ENCODE measurements at places on chromosomes 3 and 15.
A peak's percentile ranks its signal among the peaks of the same experiment; 100 is the strongest.

DNA sequence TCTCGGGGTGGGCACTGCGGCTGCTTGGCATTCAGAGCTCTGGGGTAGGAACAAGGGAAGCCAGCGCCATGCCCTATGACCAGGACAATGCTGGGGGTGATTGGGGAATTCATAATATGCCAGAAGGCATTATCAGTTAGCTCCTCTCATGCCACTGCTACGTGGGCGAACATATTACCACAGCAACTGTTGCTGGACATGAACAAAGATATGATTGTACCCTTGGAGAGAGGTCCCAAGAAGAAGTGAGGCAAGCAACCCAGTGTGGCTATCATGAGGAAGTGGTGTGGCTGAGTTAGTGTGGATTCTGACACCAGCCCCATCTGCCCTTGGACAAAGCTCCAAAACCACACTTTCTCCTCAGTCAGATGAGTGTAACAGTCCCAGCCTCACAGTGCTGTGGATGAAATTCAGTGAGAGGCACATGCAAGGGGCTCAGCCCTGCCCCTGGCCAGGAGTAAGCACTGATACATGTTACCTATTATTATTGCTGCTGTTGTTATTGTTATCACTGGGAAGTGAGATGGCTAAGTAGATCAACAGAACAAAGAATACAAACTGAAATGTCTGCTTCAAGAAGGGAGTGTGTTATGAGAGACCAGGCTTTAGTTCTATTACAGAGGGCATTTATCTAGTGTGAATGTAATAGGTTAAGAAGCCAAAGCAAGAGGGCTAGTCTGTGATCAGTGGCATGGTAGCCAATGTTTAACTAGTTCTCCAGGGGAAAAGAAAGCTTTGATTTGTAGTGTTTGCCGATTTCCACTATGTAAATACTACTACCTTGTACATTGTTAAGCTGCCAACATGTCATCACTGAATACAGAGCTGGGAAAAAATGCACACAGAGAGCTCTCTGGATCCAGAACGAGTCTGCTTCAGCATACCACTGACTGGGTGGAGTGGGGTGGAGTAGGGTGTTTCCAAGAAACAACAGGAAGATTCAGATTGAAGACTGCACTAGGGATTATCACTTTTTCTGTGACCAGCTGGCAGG lies 222.3 kb upstream of the EIF1B start:
- no peak for DNase-seq

GRCh38 chr3:186705882-186706780 lies 11.0 kb upstream of the KNG1 start:
- no peak for DNase-seq

DNA sequence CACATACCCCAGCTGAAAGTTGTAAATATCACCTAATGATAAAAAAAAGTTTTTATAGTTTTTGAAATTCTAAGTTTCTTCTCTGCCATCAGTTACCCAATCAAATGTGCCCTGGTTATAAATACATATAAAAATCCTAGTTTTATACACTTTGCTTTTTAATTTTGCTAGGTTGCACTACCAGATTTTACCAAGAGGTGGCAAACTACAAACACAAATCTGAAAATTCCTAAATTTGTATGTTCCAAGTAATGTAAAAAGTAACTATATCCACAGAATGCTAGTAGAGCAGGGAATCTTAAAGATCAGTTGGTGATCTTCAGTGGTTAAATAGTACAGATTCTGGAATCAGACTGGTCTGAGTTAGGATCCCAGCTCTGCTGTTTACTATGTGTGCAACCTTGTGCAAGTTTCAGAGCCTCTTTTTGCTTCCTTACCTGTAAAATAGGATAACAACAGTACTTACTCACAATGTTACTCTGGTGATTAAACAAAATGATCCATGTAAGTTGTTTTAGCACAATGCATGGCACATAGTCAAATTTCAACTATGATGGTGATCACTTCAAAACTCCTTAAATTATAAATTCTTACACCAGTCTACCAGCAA lies 11.0 kb downstream of the TRPM7 start:
- peak; percentile 45 for DNase-seq

- DNase-seq, result no peak
Observed at GRCh38 chr3:162041622-162042021, 545.0 kb downstream of the OTOL1 start.

GRCh38 chr3:158369279-158369678 lies 201.7 kb upstream of the MLF1 start:
- no peak for DNase-seq

DNA sequence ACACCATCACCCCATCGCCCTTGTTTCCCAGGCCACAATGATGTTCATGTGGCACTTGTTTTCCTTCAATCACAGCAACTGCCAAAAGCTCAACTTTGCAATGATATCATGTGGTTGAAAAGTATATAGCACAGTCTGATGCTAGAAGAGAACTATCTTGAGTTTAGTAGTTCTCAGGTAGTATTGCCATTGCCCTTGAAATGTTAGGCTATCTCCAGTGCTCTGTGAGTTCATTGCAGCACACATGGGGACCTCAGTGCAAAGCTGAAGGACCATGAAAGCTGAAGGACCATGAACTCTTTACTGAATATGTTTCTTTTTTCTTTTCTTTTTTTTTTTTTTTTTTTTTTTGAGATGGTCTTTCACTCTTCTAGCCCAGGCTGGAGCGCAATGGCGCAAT lies 35.9 kb upstream of the SAMMSON start:
- no peak for DNase-seq

DNA sequence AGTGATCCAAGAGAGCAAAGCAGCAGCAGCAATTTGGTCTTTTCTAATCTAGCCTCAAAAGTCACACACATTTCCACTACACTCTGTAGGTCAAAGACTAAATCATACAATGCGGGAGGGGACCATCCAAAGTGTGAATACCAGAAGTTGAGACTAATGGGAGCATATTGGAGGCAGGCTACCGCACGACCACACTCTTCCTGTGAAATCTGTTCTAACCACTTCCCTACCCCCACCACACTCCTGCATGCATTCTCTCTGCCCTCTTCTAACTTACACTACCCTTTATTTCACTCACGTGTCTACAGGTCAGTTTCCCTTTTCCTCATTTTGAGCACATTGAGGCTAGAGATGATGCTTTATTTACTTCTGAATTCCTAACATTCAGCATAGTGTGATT lies 23.7 kb upstream of the PRTG start:
- DNase-seq, result no peak

DNA sequence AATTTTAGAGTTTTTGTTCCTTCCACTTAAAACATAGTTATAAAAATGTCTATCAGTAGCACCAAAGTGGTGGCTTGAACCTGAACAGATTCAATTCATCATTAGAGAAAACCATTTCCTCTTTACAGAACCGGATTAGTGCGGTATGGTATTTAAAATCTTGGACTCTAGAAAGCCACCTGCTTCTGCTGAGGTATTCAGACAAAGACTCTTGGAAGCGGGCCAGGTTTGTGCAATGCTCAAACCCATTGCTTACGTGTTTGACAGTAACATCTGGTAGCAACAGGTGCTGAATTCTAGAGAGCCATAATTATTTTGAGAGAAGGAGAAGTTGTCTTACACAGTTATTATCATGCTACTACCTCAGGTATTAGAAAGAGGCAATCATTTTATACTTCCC lies 290.5 kb downstream of the NAALADL2 start:
- DNase-seq, result peak; percentile 95

DNA sequence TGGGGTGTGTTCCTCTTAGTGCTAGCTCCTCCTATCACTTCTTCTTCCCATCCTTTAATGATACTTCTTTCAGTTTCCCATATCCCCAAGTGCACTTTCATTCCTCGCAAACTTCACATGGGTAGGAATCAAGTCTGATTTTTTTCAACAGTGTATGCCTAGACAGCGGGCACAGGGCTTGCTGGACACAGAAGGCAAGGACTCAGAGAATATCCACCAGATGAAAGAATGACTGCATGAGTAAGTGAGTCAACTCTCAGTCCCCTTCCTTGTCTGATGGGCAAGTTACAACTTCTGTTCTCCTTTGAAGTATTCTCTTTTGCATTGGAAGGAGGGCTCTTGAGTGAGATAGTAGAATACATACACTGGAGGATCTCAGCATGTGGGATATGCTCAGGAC lies 3.1 kb upstream of the SQOR start:
- no peak for DNase-seq

DNA sequence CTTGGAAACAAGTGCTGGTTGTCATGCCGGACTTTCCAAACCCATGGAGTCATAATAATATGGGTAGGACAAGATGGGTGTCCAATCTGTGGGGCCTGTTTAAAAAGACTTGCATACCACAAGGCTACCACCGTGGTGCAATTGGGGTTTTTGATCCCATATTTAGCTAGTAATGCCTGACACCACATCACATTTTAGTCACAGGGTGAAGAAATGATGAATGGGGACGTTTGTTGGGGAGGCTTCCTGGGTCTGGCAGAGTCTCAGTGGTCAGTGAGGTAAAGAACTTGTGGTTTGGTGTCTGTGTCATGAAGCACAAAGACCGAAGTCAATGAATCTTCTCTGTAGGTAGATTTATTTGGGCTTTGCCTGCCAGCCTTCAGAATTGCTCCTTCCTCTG lies 31.0 kb downstream of the P3H2 start:
- DNase-seq, result no peak

GRCh38 chr3:177713928-177714900 lies 516.9 kb upstream of the TBL1XR1 start:
- no peak for DNase-seq

GRCh38 chr3:172066880-172067796 lies 27.8 kb downstream of the FNDC3B start:
- DNase-seq, result no peak

DNA sequence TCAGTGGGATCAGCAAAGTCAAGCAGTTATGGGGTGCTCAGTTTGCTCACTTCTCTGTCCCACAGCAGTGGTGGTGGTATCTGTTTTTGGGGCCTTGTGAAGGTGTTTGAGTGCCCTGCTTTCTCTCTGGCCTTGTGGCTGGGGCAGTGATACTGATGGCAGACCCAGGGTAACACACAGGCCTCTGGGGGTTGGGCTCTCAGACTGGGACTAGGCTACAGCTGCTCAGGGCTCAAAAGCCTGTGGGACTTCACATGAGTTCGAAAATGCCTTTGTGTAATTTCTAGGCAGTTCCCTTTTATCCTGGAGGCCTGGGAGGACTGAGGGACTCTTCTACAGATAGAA lies 75.3 kb downstream of the STXBP5L start:
- DNase-seq, result no peak

DNA sequence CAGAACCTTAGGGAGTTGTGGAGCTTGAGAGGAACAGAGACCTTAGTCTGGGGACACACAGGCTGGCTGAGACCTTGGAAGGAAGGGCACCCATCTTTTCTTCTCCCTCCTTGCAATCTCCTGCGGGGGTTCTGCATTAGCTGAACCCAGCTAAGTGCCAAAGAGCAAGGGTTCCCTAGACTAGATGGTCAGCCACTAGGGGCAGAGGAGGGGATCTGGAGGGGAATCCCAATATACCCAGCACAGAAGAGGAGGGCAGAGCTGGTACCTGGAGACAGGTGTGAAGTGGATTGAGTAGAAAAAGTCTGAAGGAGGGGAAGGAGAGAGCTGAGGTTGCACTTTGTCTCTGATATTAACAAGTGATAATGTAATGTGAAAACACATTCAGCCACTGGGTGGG lies 212.8 kb downstream of the ADAMTS9 start:
- DNase-seq, result no peak

DNA sequence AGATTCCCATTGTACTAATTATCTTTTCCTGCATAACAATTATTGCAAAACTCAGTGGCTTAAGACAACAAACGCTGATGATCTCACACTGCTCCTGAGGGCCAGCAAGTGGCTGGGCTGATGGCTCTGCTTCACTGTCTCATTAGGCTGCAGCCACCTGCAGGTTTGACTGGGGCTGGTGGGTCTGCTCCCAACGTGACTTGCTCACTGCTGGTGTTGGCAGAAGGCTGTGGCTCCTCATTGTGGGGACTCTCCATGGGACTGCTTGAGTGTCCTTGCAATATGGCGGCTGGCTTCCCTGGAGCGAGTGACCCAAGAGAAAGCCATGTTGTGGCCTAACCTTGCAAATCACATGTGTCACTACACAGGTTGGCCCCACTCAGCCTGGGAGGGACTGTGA lies 71.1 kb downstream of the PLXNA1 start:
- DNase-seq, result no peak

GRCh38 chr3:19970327-19970726 lies 23.4 kb downstream of the RAB5A start:
- no peak for DNase-seq

DNA sequence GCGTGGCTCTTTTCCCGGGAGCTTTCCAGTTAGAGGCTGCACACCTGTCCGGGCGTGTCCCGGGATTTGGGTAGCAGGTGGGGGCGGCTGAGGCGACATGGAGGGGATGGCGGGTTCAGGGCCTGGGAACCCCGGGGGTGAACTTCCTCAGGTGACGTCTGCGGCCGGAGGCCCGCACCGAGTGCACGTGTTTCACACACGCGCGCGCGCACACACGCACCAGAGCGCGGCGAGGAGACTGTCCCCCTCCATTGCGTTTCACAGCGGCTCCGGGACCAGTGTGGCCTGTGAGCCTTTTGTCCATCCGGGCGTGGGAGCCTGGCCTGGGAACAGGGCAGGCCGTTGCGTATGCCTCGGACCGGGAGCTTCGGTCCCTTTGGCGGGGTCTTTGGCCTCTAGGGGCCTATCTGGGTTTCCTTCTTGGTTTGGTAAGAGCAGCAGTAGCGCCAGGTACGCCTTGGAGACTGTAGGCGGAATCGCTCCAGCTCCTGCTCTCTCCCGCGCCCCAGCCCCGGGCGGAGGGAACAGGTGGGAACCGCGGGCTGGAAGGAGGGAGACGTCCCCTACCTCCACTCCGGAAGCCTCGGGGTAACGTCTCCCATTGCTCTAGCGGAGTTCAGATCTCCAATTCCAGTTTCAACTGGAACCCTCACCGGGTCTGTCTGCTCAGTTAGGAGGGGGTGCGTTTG lies 220.0 kb downstream of the MEIS2 start:
- no peak for DNase-seq

- DNase-seq, result no peak
Observed at GRCh38 chr3:126711121-126711760, 7.2 kb downstream of the CHCHD6 start.

GRCh38 chr3:27456554-27456953 lies 27.6 kb downstream of the SLC4A7 start:
- no peak for DNase-seq

- DNase-seq, result no peak
Observed at GRCh38 chr3:133058243-133058642, 20.1 kb downstream of the TMEM108 start.

GRCh38 chr3:38610934-38611333 lies 38.6 kb downstream of the SCN5A start:
- no peak for DNase-seq

DNA sequence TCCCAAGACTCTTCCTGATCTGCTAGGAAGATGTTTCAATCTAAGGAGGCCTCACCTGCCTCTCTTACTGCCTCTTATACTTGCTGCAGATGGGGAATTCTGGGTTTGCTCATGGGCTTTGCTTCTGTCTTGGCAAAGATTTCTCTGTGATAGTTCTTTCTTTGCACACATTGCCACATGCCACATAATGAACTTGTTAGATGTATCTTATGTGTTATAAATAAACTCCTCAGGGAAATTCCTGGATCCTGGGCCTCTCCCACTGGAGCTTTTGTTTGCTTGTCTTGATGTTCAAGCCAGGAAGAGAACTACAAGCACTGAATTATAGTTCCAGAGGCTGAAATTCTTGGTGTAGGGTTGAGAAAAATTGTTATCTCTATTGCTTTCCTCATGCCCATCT lies 12.2 kb downstream of the RTP1 start:
- no peak for DNase-seq
